ENCODE measurements at places on chromosomes 4 and X. TPM values are rescaled to one million over a fixed set of nuclear protein-coding genes. Genes with fewer than 3 reads are reported as not detected.

DNA sequence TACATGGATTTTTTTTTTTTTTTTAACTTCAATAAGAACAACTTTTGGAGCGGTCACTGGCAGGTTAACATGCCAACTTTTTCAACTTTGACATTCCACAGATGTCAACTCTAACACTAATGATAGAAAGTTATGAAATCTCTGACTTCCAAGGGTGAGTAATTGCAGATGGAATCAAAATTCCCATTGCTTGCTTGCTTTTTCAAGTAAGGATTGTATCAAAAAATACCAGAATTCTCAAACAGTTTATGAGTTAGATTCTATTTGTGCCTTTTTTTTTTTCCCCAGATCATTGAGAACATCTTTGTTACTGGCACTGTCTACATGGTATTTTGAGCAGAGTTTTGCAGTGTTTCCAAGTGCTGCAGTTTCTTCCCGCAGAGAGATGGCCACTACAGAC, 50.3 kb upstream of the OTUD4 start:
- H3K27me3 ChIP-seq, result peaks cover 2% of the 10 kb centered on the region
- no peak overlapping the region for H3K27ac ChIP-seq
- no peak overlapping the region for H3K4me3 ChIP-seq
- H3K4me1 ChIP-seq, result peaks cover 8% of the 10 kb centered on the region
- H3K36me3 ChIP-seq, result no peaks in the 10 kb centered on the region
- no peak for DNase-seq

- no peak overlapping the region for H3K4me3 ChIP-seq
- no peaks in the 10 kb centered on the region for H3K36me3 ChIP-seq
- no peaks in the 10 kb centered on the region for H3K27me3 ChIP-seq
- H3K4me1 ChIP-seq, result no peaks in the 10 kb centered on the region
- DNase-seq, result no peak
Measured at GRCh38 chrX:7263330-7263729, 115.4 kb upstream of the PUDP start.

DNA sequence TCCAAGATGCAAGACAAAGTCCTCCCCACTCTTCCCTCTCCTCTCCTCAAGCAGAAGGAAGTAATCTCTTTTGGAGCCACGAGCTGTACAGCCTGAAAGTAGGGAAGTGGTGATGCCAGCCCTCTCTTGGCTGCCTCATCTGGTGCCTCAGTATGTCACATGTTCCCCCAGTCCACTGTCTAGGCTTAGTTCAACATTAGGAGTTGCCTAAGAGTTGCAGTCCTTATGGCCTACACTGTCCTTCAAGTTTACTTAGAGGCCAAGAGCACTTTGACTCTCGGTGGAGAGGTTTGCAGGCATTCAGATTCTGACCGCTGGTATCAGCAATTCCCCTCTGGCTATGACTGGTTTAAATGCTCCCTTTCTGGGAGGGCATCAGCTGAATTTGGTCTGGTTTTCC, 735.6 kb downstream of the GLUD2 start:
- H3K36me3 ChIP-seq, result no peaks in the 10 kb centered on the region
- no peaks in the 10 kb centered on the region for H3K4me1 ChIP-seq
- no peak for DNase-seq
- H3K27ac ChIP-seq, result no peak overlapping the region
- H3K4me3 ChIP-seq, result no peak overlapping the region

DNA sequence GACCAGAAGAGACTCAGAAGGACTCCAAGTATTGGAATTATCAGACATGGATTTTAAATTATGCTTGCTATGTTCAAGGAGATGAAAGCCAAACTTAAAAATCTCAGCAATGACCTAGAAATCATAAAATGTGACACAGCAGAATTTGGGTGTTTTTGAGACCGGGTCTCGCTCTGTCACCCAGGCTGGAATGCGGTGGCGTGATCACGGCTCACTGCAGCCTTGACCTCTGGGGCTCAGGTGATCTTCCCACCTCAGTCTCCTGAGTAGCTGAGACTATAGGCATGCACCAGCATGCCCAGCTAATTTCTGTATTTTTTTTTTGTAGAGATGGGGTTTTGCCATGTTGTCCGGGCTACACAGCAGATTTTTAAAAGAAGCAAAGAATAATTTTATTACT, 12.7 kb downstream of the TAB3 start:
- no peak overlapping the region for H3K4me3 ChIP-seq
- H3K4me1 ChIP-seq, result peaks cover 6% of the 10 kb centered on the region
- H3K27ac ChIP-seq, result no peak overlapping the region
- DNase-seq, result no peak
- H3K27me3 ChIP-seq, result no peaks in the 10 kb centered on the region

GRCh38 chr4:68960294-68961163, 8.9 kb upstream of the UGT2A3 start:
- H3K27ac ChIP-seq, result no peak overlapping the region
- no peaks in the 10 kb centered on the region for H3K27me3 ChIP-seq
- DNase-seq, result no peak
- no peaks in the 10 kb centered on the region for H3K36me3 ChIP-seq

DNA sequence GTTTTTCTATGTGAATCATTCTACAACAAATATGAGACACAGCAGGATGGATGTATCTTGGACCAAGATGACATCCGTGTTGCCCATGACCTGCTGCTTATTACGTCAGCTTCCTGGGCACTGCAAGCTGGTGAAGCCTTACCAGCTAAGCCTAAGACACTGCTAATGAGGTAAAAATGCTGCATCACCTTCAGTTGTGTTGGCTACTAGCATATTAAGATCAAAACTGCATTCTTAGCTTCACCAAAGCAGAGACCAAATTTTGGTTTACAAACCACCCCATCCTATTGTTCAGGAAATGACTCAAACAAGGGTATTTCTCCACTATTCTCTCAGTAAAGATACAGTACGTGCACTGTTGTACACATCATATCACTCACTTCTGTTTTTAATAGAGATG, 50.3 kb downstream of the MAML3 start:
- H3K36me3 ChIP-seq, result no peaks in the 10 kb centered on the region
- no peaks in the 10 kb centered on the region for H3K27me3 ChIP-seq
- H3K4me1 ChIP-seq, result peaks cover 53% of the 10 kb centered on the region
- peak overlapping the region; percentile 82 for H3K27ac ChIP-seq

- H3K4me3 ChIP-seq, result no peak overlapping the region
- DNase-seq, result peak; percentile 1
- H3K4me1 ChIP-seq, result peaks cover 5% of the 10 kb centered on the region
- H3K27ac ChIP-seq, result no peak overlapping the region
- no peaks in the 10 kb centered on the region for H3K27me3 ChIP-seq
Measured at GRCh38 chrX:108415891-108416290, 22.3 kb downstream of the COL4A6 start.

DNA sequence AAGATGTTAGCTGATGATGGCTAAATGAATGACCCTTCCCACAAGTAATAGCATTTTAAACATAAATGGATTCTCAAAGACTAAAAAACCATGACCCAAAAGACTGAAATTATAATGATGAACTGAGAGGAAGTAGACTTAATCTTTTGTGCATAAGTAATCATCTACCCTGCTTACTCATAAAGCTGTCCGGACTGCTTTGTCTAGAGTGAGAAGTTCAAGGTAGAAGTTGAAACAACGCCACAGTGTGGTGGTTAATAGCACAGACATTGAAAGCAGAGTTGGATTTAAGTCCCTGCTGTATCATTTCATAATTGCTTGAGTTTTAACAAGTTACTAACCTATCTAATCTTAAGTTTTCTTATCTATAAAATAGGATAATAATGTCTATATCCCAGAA, 346.6 kb downstream of the CENPC start:
- no peaks in the 10 kb centered on the region for H3K36me3 ChIP-seq
- peak; percentile 14 for DNase-seq
- no peaks in the 10 kb centered on the region for H3K27me3 ChIP-seq
- no peak overlapping the region for H3K4me3 ChIP-seq

DNA sequence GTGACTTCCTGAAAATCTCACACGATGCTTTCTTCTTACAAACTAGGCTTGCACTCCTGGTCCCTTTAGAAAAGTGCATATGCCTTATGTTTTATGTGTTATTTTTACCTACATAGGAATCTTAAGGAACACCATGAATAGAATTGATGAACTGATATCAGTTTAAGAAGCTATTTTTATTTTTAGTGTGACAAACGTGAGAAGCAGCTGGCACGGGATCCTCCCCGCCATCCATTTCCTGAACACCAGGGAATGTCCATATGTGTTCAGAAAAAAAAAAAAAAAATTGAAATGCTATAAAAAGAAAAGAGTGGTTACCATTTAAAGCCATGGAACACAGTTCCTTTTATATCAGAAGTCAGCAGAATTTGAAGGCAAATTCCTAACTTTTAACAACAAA, 1096.1 kb upstream of the PRKX start:
- H3K36me3 ChIP-seq, result no peaks in the 10 kb centered on the region
- no peaks in the 10 kb centered on the region for H3K4me1 ChIP-seq

GRCh38 chrX:106481341-106481740, 130.4 kb upstream of the RADX start:
- H3K36me3 ChIP-seq, result no peaks in the 10 kb centered on the region
- no peak overlapping the region for H3K27ac ChIP-seq
- no peaks in the 10 kb centered on the region for H3K4me1 ChIP-seq
- DNase-seq, result peak; percentile 36
- no peaks in the 10 kb centered on the region for H3K27me3 ChIP-seq

DNA sequence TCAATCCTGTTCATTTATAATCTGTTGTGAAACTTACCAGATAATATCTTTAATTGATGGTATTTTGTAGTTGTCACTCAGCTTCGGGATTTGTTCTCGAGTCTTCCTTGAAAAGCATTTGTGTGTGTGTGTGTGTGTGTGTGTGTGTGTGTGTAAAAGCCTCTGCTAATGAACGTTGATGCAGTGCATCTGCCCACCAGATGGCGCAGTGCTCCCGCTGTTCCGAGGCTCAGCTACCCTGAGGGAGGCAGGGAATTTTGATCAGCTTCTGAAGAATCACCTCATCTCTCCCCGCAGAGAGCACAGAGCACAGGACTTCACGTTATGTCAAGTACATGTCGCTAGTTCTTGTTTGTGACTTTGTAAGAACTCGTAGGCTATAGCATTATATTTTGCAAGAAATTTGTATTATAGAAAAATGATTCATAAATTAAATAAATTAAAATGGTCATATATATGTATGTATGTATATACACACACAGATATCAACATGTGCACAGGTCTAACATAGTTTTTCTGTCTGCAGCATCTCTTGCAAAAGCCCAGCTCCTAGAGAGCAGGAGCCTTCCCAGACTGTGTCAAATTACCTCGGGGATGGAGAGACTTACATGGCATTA, 316.7 kb upstream of the IGFBP7 start:
- H3K4me1 ChIP-seq, result no peaks in the 10 kb centered on the region
- no peaks in the 10 kb centered on the region for H3K27me3 ChIP-seq
- H3K27ac ChIP-seq, result no peak overlapping the region
- H3K4me3 ChIP-seq, result no peak overlapping the region
- DNase-seq, result peak; percentile 60

DNA sequence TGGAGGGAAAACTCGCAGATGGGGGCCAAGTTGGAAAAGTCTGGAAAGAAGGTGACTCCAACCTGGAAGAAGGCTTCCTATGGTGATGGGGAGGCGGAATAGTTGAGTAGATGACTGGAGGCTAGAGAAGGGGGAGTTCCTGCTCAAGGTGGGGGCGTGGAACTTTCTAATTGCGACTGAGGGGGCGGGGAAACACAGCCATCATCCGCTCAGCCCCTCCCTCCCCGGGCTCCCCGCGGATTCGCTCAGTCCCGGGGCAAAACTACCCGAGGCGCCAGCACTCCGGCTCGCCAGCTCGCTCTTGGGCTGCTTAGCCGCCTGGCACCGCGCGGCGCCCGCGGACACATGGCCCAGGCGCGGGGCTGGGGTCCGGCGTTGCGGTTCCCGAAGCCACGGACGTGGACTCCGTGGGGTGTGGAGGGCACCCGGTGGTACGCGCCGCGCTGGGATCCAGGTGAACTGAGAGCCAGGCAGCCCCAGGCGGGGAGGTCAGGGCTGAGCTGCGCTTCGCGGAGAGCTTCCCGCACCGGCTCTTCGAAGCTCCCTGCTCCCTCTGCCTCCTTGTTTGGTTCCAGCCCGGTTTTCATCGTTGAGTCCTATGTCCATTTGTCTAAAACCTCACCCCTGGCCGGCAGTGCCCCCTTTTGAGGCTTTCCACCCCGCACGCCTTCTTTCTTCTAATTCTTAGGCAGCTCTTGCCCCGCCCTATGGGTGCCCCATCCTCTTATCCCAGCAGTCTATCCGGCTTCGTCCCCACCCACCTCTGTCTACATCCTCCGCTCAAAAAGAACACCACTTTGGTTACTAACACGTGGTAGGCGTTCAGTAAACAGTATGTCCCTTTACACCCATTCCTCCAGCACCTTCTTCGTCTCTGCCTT, 38.9 kb downstream of the STARD8 start:
- H3K27me3 ChIP-seq, result no peaks in the 10 kb centered on the region
- H3K4me3 ChIP-seq, result no peak overlapping the region
- H3K4me1 ChIP-seq, result peaks cover 28% of the 10 kb centered on the region
- peak overlapping the region; percentile 36 for H3K27ac ChIP-seq
- no peaks in the 10 kb centered on the region for H3K36me3 ChIP-seq

DNA sequence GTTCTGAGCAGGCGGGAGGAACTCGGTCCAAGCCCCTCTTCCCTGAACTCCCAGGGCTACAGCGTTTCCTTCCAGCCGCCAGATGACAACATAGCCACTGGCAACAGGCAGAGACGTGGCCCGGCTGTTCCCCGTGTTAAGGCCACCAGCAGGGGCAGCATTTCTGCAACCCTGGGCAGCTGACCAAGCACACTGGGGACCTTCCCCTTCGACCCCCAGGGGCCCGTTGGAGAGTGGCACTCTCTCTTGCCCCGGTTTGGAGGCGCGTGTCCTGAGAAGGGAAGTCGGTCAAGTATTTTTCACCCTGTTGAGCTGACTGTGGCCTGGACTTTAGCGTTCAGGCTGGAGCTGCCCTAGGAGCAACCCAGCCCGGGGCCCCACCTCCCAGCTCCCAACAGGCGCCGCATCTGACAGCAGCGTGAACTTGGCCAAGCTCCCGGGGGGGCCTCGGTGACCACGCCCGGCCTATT, 37.6 kb downstream of the ZBTB49 start:
- no peak overlapping the region for H3K27ac ChIP-seq
- no peaks in the 10 kb centered on the region for H3K36me3 ChIP-seq
- H3K4me1 ChIP-seq, result peaks cover 16% of the 10 kb centered on the region

DNA sequence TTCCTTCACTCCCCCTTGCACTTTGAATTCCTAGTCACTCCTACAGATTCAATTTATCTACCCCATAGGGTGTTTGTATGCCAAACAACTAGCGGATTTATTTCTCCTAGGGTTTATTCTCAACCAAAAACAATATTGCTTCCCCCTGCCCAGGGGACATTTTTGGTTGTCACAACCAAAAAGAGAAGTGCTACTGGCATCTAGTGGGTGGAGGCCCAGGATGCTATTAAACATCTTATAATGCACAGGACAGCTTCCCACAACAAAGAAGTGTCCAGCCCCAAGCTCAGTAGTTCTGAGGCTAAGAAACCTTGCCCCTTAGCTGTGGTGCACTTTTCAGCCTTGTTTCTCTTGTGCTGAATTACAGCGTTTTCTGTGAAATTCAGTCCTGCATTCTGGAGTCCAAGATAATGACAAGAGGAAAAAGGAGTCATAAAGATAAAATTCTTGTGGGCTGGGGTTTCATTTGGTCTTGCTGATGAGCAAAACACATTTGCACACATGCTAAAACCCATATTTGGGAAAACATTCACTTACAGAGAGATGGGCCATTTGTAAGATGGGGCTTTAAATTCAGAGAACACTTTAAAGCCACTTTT, 11.2 kb upstream of the SYTL4 start:
- H3K27me3 ChIP-seq, result no peaks in the 10 kb centered on the region
- H3K4me3 ChIP-seq, result no peak overlapping the region
- peaks cover 36% of the 10 kb centered on the region for H3K4me1 ChIP-seq
- no peaks in the 10 kb centered on the region for H3K36me3 ChIP-seq
- DNase-seq, result peak; percentile 76

GRCh38 chrX:150152036-150152435, 211.1 kb upstream of the MAMLD1 start:
- H3K36me3 ChIP-seq, result no peaks in the 10 kb centered on the region
- no peak overlapping the region for H3K4me3 ChIP-seq
- no peaks in the 10 kb centered on the region for H3K27me3 ChIP-seq
- no peak for DNase-seq
- H3K27ac ChIP-seq, result no peak overlapping the region

Gene PAGE1
- not detected for total RNA-seq

Gene OPRPN
- not detected for total RNA-seq

Gene LGI2
- not detected for total RNA-seq

Gene CFP
- total RNA-seq, result 1.9 TPM

Measured in endothelial cell of umbilical vein (primary cell).